ENCODE measurements at places on chromosomes 11 and 22. TPM values are rescaled to one million over a fixed set of nuclear protein-coding genes. Genes with fewer than 3 reads are reported as not detected.

The OR51E2 gene
- 0.10 TPM for total RNA-seq

The KCNE3 gene
- 12.9 TPM for total RNA-seq

The HBG1 gene
- total RNA-seq: not detected

The CHRNA10 gene
- 0.31 TPM for total RNA-seq

The BIK gene
- total RNA-seq: 2.1 TPM
